Fibroblast of pulmonary artery (primary cell): ENCODE measurements at places on chromosomes 7 and 10.
A peak's percentile ranks its signal among the peaks of the same experiment; 100 is the strongest.

- no peak for DNase-seq
Measured at GRCh38 chr7:149616898-149617297, 119.3 kb upstream of the ZNF746 start.

GRCh38 chr10:116715839-116716377, 26.5 kb downstream of the HSPA12A start:
- no peak for DNase-seq

- no peak for DNase-seq
Measured at GRCh38 chr7:125357676-125358455, 428.2 kb upstream of the POT1 start.

DNA sequence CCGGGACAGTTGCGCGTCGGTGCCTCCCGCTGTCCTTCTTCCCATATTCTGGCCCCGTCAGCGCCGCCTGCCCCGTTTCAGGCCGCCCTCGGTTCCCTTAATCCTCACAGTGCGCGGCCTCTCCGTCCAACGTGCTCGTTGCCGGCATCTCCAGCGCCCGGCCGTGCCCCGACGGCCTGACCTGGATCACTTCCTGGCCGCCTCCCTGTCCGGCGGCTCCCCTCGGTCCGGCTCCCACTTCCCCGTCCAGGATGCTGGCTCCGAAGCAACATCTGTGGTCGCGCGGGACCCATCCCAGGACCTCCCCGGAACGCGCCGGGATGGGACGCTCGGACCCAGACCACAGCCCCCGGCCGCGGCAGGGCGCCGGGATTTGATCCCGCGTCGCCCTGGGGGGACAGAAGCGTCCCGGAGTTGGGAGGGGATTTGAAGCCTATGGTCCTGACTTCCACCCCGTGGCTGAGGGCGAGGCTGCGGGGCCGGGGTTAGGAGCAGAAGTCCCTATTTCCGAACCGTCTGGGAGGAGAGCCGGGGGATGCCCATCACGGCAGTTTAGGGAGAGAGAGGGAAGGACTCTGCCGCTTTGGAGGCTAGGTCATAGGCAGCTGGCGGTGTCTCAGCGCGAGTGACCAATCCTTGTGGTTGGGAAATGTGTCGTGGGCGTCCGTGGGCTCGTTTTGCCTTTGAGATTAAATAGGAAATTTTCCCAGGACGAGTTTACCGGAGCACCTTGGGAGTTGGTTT, 53.8 kb downstream of the KCTD7 start:
- DNase-seq, result peak; percentile 41

DNA sequence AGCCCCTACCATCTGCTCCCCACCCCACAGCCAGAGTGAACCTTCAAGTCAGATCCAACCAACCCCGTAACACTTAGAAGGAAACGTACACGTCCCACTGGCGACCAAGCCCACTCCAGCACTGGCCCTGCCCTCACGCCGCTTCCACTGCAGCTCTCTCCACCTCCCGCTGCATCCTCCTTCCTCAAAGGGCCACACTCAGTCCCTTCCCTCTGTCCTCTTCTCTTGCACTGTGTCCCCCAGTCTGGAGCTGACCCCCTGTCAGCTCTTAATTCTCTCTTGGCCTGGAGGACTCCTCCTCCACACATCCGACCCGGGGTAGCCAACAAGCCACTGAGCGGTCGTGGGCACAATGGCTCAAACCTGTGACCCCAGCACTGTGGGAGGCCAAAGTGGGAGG, 85.8 kb downstream of the PROSER2 start:
- DNase-seq, result no peak

DNA sequence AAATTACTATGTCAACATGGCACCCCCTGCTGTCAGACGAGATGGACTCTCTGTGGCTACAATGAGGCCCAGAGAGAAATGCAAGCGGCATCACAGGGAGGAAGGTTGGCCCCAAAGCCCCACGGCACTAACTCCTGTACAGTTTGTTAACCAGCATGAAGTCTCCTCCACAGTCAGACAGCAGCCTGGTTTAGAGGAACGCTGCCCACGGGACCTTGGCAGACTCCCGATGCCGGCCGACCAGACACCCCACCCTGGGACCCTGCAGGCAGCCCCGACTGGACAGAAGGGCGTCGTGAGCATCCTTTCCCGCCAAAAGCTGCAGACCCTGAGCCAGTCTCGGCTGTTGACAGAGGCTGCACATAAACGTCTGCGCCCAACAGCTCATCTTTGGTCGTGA, 158.8 kb downstream of the DIP2C start:
- DNase-seq, result no peak

GRCh38 chr10:110323503-110323902, 18.8 kb upstream of the SMNDC1 start:
- DNase-seq, result peak; percentile 87

- DNase-seq, result no peak
Measured at GRCh38 chr7:33432821-33433220, 303.5 kb downstream of the BBS9 start.

- no peak for DNase-seq
Measured at GRCh38 chr7:149772956-149773434, 393 bp downstream of the ZNF467 start.

GRCh38 chr10:22316286-22317075, at the start of gene COMMD3:
TSS of gene COMMD3 (plus strand) at chr10:22316388. CDS start at chr10:22316418, 30 bp downstream.
- DNase-seq, result peak; percentile 90

DNA sequence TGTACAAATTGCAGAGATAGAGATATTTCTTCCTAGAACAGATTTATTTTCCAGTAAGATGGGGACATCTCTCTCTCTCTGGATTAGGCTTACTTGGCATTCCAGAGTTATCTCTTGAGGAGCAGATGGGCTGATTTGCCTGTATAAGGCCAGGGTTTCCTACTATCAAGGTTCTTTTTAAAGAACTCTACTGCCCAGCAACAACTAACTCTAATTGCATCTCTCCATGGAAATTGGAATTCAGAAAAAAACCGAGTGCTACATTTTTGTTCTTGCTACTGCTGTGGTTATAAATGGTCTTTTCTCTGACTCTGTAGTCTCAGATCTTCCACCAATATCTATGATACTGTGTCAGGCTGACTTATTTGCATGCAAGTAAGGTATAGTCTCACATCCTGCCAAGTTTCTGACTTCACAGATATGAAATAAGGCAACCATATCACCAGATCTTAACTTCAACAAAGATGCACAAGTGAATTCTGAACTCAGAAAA, 161.1 kb downstream of the CRPPA start:
- DNase-seq, result no peak

DNA sequence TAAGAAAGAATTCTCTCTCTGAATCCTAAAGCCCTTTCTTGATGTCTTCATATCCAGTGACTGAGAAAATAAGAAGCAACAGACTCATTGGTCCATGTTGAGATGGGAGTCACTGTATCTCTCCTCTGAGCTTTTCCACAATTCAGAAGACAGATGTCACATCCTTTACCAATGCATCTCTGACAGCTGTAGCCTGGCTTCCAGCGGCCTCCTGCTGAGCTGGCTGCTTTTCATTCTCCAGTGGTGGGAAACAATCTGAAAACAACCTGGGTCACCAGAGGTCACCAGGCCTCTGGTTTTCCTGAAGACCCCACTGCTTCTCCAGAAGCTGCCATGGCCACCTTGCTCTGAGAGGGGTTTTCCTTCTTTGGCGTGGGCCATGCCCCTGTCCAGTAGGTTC, 18.3 kb upstream of the RPA3 start:
- DNase-seq, result no peak

GRCh38 chr7:18667466-18667865, 171.9 kb downstream of the HDAC9 start:
- DNase-seq, result peak; percentile 90

DNA sequence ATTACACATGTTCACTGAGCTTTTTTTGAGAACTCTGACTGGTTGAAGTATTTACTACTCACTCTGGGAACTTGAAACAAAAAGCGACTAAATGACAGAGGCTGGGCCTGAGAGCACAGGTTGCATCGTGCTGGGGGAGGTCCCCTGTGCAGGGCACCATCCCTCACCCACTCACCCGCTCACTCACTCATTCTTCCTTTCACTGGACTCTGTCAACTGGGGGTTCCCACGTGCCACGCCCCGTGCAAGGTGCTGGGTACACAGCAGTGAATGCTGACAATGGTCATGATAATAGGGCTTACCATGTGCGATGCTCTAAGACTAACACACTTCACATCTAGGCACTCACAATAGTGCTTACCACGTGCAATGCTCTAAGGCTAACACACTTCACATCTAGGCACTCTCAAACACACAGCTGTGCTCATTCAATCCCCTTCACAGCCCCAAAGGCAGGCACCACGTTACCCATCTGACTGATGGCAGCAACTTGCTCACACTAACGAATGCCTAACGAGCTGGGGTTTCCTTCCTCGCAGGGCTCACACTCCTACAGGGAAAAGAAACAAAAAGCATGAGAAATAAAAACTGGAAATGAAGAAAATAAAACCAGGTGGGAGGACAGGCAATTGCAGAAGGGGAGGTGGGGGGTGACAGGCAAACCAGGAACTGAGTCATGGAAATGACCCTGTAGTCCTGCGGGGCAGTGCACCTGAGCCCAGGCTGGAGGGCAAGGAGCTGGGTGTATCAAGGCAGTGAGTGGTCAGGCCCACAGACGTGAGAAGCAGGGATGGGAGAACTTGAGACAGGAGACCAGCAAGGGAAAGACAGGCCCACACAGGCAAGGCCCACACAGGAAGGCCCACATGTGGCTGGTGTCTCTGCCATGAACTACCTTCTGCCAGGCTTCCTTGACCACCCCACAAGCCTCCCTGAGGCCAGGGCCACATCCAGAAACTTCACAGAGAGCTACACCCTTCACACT, 147.0 kb upstream of the FAM20C start:
- DNase-seq, result no peak

- DNase-seq, result no peak
Measured at GRCh38 chr10:125557311-125557710, 125.7 kb downstream of the TEX36 start.

DNA sequence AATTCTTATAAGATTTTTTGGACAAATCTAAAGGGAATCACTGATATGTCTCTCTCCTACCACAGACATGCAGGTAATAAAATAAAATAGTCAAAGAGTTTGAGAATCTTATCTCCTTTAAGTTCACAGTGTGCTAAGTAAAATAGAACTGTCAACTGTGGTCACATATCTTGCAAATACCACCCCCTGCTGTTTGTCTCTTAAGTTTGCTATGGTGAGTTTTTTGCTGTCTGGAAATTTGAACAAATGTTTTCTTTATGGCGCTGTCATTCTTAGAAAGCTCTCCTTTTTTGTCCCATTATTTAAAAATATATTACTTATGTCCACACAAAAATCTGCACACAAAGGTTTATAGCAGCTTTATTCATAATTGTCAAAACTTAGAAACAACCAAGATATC, 19.6 kb downstream of the GIMAP5 start:
- DNase-seq, result peak; percentile 3

GRCh38 chr7:67696878-67697277, 700.2 kb downstream of the TYW1 start:
- DNase-seq, result no peak

- no peak for DNase-seq
Measured at GRCh38 chr7:110704225-110704624, 386.7 kb upstream of the LRRN3 start.

GRCh38 chr7:29808075-29808801, 1.9 kb downstream of the WIPF3 start:
- no peak for DNase-seq

DNA sequence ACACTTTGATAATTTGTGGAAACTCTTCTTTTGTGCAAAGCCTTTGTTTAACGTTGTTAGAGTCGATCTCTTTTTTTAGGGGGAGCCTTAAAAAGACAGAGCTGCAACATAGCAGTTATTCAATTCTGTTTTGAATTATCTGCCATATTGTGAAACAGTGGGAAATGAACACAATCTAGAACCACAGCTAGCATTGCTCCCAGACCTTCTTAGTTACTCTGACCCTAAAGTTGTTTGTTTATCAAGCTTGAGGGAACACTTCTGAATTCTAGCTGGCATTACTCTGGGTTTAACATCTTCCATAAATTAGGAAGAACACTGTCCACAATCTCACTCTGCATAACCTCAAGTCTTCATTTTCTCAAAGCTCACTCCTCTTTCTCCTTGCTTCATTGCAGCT, 217.7 kb downstream of the PRKG1 start:
- no peak for DNase-seq

DNA sequence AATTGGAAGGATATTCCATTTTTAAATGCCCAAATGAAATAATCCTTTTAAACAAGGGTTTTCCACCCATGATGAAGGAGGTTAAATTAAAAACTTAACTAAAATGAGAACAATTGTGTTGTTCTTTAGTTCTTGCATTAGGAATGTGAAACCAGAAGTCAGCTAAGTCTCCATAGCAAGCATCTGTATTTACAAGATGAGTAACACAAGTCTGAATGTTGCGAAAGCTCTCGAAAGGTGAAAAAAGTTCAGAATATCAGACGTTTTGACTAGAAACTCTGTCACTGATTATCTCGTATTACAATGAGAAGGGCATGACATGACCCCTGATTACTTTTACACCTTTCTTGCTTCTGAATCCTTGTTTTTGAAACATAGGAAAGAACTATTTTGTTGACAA, 149.6 kb downstream of the BICC1 start:
- DNase-seq, result peak; percentile 90

GRCh38 chr7:155705623-155706360, 61.3 kb downstream of the RBM33 start:
- DNase-seq, result no peak

DNA sequence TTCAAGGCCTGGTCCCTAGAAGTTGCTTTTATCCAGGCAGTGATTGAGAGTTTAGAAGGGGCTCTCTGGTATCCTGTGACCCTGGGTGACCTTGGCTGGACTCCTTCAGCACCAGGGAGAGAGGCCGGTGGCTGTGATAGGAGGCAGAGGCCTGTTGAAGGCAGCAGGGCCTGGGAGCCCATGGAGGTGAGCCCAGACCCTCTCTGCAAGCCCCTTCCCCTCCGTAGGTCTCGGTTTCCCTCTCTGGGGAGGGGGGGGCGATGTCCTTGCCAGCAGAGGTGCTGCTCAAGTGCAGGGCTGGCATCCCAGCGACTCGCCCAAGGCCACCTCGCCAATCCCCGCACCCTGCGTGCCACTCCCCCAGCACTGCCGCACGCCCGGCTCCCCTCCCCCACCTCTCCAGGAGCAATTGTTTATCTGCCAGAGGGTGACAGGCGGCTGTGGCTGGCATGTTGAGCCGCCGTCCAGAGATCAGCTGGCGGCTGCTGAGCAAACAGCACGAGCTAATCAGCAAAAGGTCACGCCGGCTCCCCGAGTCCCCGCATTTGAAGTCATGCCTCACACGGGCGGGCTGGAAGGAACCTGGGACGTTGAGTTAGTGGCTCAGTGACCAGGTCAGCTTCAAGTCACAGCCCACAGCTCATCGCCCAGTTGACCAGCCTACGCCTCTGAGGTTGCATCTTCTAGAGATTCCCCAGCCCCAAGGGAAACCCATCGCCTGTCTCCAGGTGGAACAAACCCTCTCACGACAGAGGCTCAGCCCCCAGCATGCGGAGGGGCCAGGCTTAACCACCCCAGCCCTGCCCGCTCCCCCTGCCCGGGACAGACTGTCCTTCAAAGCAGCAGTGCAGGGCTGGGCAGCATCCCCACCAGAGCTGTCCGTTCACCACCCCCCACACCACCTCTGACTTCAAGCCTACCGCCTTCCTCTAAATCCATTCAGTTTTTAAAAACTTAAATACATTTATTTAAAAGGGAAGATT, 43.7 kb downstream of the ELFN1 start:
- no peak for DNase-seq
